ENCODE measurements at places on chromosomes 13 and 19.
A peak's percentile ranks its signal among the peaks of the same experiment; 100 is the strongest.

DNA sequence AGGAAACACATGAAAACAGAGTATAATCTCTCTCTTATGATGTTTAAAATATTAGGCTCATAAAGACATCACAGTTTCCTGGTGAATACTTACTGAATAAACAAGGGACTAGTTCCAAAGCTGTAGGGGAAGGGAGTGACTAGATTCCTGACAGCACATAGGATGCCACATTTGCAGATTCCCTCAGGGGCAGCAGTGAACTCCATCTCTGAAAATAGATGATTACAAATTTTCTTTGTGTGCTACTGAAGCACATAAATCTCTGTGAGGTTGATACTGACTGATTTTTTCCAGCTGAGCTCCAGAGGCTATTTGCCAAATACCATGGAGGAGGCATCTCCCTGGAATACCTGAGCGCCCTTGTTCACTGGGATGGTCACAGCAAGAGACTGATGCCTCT, 77.3 kb downstream of the FGF9 start:
- no peak for DNase-seq

DNA sequence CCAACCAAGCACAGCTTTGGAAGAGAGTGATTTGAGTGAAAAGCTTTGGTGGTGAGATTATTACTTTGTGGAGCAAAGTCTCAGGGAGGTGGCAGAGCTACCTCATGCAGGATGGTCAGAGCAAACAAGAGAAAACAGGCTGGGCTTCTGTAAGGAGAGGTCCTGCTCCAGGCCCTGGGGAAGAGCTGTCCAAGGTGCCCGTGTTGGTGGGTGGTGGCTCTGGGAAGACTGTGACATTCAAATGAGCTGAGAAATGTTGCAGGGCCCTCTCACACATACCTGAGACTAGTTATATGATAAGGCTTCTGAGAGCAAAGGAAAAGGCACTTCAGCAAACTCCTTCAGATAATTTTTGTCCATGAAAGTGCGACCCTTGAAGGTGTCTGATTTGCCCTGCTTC, 205.5 kb upstream of the SOX21 start:
- no peak for DNase-seq

DNA sequence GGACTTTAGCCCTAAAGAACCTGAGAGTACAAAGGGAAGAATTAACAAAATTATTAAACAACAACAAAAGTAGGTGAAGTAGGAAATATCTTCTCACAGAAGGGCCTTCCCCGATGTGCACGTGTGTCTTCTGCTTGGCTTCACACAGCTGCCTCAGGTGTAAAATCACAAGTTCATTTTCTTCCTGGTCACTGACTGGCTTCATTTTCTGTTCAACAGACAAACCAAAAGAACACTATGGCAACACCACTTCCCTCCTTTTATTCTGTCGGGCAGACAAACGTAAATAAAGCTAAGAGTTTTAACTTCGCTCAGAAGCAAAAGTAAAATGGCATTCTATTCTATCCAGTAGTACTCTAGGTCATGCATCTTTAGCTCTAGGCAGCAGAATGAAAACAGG, 140.9 kb downstream of the TBC1D4 start:
- DNase-seq: no peak

GRCh38 chr19:7928741-7929701, 3.1 kb upstream of the CTXN1 start:
- no peak for DNase-seq

- no peak for DNase-seq
These were observed 51.7 kb downstream of the MYH14 start for GRCh38 chr19:50255115-50255514.

GRCh38 chr19:934865-935479, 9.1 kb downstream of the ARID3A start:
- no peak for DNase-seq

- no peak for DNase-seq
These were observed 324.9 kb upstream of the ZNF507 start for GRCh38 chr19:32020538-32020937.

DNA sequence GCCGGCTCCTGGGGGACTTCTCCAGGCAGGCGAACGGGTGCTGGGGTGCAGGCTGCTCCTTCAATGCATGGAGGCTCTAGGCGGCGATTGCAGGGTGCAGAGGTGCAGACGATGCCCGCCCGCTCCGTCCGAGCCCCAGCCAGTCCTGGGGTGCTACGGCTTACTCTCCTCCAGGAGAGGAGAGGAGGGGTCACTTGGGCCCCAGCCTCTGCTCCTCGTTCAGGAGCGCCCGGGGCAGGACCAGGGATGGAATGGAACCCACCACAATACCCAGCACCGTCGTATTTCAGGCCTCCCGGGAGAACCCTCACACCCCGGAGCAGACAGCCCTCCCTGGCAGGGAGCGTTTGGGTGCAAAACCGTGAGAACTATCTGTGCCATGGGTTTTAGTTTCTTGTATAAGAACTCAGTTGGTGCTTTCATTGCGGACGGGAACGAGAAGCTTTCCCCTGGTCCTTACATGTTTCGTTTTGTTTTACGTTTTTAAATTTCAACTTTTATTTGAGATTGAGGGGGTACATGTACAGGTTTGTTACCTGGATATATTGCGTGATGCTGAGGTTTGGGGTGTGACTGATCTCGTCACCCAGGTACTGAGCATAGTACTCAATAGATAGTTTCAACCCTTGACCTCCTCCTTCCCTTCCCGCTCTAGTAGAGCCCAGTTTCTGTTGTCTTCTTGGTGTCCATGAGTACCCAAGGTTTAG, 46.8 kb downstream of the ARHGEF18 start:
- DNase-seq: no peak

DNA sequence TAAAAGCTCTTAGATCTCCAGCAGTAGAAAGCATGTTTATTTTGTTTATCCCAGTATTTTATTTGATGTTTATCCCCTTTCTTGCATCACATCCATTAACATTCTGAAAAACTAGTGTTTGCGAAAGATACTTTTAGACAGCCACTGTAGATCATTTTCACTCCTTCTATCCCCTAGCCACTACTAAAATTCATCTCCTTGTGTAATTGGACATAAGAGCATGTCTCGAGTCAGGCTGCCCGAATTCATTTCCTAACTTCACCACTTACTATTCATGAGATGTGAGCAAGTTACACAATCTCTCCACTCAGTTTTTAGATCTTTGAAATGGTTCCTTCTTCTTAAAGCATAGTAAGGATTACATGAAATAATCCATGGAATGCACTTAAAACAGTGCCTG, 514.0 kb downstream of the KLF5 start:
- DNase-seq: no peak

DNA sequence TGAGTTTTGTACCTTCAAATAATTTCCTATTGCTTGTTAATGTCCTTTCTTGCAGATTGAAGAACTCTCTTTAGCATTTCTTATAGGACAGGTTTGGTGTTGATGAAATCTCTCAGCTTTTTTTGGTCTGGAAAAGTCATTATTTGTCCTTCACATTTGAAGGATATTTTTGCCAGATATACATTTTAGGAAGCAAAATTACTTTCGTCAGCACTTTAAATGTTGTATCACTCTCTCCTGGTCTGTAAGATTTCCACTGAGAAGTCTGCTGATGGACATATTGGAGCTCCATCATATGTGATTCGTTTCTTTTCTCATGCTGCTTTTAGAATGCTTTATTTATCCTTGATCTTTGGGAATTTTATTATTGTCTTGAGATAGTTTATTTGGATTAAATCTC, 105.5 kb downstream of the TNFSF13B start:
- DNase-seq: no peak

GRCh38 chr19:38850436-38850975, 720 bp upstream of the HNRNPL start:
- DNase-seq: no peak

GRCh38 chr13:49421391-49421790, 22.5 kb downstream of the CAB39L start:
- no peak for DNase-seq

GRCh38 chr13:50334944-50335343, 319.7 kb downstream of the KCNRG start:
- no peak for DNase-seq

DNA sequence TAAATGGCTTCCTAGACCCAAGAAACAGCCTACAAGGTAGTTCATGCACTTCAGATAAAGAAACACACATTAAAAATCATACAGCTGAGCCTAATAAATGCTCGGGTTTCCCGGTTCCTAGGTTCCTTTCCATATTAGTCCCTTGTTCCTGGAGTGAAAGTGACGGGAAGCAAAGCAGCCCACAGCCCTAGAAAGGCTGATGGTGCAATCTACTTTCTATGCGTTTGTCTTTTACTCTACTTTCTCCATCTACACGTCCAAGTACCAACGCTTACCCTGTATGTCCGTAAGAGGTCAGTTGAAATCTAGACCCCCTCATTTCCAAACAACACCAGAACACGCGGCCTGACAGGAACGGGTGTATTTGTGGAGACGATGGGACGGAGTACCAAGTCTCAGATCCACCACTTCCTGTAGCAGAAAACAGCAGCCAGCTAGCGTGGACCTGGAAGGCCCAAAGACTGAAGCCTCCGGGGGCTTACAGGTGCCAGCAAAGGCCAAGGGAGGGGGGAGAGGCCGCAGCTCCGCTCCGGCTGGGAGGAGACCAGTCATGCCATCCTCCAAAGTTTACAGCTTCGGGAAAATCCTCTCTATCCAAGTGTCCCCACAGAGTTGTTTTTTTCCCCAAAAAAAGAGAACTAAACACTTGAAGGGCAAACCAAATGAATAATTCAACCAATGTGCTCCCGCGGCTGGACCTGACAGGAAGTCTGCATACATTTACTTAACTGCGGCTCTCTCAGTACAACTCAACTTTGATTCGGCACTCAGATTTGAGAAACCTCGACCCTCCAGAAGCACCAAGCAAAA, 34.1 kb downstream of the STK24 start:
- no peak for DNase-seq

DNA sequence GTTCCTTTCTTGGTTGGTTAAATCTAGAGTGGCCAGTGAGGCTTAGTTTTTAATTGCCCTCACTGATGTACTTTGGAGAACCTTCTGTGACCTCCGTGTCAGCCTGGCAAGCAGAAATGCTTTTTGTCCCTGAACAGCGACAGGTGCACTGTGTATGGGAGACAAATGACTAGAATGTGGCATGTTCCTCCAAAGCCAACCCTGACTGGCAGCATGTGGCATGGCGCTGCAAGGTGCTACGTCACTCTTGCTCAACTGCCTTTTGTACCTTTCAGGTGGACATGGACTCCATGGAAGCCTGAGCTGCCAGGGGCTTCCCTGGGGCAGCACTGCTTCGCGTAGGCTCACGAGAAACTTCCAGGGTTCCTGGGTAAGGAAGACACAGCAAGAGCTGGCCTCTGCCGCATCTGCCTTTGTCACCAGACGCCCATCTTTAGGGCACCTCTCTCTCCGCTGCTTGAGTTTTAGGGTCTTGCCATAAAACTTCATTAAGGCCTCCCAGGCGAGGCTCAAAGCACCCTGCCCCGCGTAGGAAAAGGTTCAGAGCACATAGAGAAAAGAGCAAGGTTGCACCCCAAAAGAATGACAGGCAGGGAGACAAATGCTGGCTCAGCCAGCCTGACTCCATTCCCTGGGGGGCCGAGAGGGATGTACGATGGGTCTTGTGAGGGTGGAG, 167.1 kb upstream of the SOX1 start:
- DNase-seq: no peak

GRCh38 chr13:106466691-106467426, 68.6 kb downstream of the EFNB2 start:
- no peak for DNase-seq

GRCh38 chr13:74114202-74114601, 20.0 kb downstream of the KLF12 start:
- no peak for DNase-seq

DNA sequence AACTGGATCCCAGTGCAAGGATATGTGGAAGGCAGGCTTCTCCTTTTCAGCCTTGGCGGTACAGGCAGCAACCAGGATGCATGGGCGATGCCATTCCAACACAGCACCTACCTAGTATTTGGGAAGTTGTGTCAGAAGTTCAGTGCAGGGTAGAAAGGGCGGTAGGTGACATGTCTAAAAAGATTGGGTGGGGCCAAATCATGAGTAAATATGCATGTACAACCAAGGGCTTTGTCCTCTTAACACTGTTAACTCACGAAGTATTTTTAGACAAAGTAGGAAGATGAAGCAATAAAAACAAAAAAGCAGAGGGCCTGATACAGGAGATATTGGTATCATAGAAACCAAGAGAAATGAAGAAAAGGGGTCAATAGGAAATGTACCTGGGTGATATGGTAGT, 392.1 kb downstream of the MYO16 start:
- DNase-seq: no peak

- no peak for DNase-seq
These were observed 2.3 kb downstream of the ZNF714 start for GRCh38 chr19:21084343-21084742.

GRCh38 chr19:55113570-55114039, 3.8 kb downstream of the PPP1R12C start:
- DNase-seq: no peak

- DNase-seq: no peak
These were observed 40.9 kb downstream of the DEDD2 start for GRCh38 chr19:42176649-42176989.

GRCh38 chr19:14381689-14382474, 638 bp downstream of the ADGRE5 start:
- peak; percentile 65 for DNase-seq

DNA sequence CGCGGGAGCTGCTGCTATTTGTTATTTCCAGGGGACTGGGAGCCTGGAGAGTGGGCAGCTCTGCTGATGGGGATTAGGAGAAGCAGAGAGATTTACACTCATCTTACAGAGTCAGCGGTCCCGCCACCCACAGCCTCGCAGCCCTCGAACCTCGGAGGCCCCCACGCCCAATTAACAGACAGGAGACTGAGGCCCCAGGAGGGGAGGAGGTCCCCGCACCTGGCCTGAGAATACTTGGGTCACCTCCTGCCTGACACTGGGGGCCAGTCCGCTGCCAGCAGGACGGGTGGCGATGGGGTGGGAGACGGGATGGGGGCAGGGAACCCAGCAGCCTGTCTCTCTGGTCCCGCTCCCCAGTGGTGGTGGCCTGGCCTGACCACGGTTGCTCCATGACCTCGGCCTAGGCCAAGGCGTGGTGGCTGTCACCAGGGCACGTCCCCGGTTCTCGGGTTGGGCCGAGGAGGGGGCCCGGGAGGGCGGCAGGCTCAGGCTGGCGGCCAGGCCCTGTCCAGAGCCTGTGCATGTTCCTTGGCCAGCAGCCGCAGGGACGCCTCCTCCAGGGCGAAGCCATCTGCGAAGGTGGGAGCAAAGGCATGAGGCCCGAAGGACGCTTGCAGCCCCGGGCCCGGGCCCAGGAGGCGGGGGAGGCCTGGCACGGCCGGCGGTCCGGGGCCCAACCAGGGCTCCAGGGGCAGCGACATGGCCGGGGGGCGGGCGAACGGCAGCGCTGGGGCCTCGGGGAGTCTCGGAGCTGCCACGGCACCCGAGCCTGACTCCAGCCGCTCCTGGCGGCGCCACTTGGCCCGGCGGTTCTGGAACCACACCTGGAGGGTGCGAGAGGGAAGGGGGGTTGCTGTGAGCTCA, 1.7 kb downstream of the RAX2 start:
- no peak for DNase-seq
